ENCODE measurements at places on chromosomes 3 and 15.
A peak's percentile ranks its signal among the peaks of the same experiment; 100 is the strongest.

- DNase-seq = no peak
These were observed 162.2 kb downstream of the PLD1 start for GRCh38 chr3:171648069-171648468.

DNA sequence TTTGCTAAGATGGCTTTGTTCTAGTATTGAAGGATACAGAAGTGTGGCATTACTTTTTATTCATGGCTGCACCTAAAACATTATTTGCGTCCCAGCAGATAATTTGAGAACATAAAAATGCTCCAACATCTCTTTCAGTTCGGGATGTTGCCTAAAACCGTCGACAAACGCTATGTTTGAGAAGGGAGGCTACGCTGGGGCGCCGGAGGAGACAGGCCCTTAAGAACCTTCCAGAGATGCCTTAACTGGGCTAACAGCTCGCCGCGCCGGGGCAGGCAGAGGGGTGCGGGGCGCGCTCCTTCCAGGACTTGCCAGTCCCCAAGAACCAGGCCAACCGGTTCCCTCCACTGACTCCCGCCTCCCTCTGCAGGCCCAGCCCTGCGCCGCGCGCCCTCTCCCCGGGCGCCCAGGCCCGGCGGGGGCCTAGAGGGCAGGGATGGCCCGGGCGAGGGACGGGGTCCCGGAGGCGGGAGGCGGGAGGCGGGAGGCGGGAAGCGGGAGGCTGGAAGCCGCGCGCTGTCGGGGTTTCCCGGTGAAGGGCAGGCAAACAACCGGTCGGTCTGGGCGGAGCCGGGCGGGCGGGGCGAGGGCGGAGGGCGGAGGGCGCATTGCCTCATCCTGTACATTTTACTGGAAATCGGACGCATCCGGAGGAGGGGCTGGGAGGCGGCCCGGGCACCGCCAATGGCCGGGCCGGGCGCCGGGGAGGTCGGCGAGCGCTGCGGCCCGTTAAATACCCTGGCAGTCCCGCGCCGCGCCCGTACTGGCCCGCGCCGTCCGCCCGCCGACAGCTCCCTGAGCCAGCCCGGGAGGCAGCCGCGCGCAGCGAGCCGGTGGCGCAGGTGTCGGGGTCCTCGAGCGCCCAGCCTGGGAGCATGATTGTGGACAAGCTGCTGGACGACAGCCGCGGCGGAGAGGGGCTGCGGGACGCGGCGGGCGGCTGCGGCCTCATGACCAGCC, at the start of gene NFKBIZ:
Gene NFKBIZ (plus strand): TSS at position 761 of the 960 bp plus-strand sequence. CDS start 115 bp downstream, at position 876.
- peak; percentile 97 for DNase-seq

- no peak for DNase-seq
These were observed 6.0 kb downstream of the FAM43A start for GRCh38 chr3:194691481-194692283.

GRCh38 chr3:157572559-157573270, 69.5 kb upstream of the VEPH1 start:
- DNase-seq = no peak

DNA sequence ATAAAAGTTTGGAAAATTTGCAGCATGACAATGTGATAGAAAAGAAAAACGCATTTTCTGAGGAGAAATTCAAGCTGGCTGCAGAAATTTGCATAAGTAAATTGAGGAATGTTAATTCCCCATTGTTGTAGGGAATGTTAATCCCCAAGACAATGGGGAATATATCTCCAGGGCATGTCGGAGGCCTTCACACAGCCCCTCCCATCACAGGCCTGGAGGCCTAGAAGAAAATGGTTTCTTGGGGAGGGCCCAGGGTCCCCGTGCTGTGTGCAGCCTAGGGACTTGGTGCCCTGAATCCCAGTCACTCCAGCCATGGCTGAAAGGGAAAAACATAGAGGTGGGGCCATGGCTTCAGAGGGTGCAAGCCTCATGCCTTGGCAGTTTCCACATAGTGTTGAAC, 101.1 kb downstream of the BOC start:
- no peak for DNase-seq

DNA sequence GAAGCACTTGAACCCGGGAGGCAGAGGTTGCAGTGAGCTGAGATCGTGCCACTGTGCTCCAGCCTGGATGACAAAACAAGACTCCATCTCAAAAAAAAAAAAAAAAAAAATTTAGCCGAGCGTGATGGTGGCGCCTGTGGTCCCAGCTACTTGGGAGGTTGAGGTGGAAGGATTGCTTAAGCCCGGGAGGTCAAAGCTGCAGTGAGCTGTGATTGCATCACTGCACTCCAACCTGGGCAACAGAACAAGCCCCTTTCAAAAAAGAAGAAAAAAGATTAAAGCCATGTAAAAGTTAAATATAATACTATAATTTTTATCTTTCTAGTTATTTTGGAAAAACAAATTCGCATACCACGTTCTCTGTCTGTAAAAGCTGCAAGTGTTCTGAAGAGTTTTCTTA, 61.9 kb upstream of the SKIL start:
- no peak for DNase-seq

- DNase-seq = no peak
These were observed 348.8 kb upstream of the ZNF717 start for GRCh38 chr3:76134166-76134565.

DNA sequence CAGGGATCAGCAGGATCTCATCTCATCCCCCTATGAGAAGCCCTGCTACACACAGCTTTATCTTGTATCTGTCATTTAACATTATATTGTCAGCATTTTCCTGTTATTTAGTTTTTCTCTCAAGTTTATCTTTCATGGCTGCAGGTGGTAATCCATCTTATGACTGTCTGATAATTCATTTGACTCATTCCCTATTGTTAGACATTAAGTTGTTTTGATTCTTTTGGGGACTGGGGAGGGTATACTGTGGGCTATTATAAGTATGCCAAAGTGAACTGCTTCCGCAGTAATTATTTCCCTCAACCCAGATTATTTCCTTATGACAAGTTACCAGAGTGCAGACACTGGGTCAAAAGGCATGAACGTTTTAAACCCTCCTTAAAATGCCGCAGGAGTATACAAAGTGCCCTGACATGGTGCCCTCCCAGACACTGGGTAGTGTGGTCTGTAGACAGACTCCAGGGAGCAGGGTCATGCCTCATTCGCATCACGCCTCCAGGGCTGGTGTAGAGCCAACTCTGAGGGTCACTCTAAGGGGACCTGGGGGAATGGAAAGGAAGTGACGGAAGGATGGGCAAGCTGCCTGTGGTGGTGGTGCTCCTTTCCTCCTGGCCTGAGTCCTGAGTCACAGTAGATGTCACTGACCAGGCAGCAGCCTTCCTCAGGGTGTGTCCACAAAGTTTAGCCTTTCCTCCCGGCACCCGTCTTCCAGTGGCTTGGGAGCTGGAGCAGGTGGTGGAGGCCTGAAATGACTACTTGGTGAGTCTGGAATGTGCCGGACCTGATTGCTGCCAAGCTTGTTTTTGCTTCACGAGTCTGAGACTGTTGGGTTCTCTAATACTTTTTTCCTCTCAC, 11.6 kb downstream of the GPR160 start:
- no peak for DNase-seq

GRCh38 chr3:99562138-99562537, 76.3 kb upstream of the COL8A1 start:
- no peak for DNase-seq

DNA sequence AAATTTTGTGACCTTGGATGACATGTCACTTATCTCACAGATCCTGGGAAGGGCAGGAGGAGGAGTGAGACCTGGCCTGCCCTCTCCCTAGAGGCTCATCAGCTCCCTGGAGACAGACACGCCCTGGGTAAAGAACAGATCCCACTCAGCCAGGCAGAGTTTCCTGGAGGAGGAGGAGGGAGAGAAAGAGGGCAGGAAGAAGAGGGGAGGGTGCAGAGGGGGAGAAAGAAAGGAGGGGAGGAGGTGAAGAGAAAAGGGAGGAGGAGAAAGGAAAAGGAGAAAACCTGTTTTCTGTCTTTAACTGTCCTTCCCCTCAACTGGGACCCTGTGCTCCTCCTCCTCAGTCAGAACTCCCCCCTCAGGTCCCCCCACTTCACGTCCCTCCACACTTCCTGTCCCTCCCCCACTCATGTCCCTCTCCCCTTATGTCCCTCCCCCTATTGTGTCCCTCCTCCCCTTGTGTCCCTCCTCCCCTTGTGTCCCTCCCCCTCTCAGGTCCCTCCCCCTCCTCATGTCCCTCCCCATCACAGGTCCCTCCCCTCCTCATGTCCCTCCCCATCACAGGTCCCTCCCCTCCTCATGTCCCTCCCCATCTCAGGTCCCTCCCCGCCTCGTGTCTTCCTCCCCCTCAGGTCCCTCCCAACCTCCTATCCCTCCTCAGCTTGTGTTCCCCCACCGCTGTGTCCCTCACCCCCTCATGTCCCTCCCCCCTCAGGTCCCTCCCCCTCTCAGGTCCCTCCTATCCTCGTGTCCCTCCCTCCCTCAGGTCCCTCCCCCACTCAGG, 52.3 kb upstream of the CGNL1 start:
- no peak for DNase-seq

DNA sequence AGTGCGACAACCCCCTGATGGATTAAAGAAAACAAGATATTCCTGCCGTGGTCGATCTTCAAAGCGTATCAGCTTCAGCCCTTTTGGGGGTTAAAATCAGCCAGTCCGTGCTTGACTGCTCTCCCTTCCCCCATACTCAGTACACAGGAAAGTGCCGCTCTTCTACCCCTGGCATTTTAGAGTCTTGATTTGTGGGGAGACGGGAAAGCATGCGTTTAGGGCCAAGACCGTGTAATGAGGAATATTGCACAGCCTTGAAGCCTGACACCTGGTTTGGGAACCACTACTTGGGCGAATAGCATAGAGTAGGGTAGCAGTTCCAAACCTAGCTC, 540 bp upstream of the EDC3 start:
- DNase-seq = no peak

GRCh38 chr3:169255511-169255910, 408.0 kb downstream of the MECOM start:
- DNase-seq = no peak

- no peak for DNase-seq
These were observed 173.4 kb downstream of the MCTP2 start for GRCh38 chr15:94404733-94405283.

DNA sequence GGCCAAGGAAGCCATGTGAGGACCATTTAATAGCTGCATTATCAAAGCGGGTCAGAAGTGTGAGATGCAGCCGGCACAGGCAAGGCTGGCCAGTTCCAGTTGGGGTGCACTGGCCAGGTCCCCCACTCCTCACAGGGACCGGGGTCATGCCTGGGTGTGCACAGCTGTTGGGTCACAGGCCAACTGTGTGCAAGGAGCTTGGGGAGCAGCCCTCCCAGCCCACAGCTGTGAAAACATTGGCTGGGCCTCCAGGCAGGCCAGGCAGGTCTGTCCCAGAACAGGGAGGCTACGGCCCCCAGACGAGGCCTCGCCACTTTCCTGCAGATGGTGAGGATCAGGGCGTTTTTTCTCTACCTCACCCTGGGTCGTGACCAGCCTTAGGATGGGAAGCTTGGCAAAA, 521.0 kb downstream of the NTRK3 start:
- no peak for DNase-seq

DNA sequence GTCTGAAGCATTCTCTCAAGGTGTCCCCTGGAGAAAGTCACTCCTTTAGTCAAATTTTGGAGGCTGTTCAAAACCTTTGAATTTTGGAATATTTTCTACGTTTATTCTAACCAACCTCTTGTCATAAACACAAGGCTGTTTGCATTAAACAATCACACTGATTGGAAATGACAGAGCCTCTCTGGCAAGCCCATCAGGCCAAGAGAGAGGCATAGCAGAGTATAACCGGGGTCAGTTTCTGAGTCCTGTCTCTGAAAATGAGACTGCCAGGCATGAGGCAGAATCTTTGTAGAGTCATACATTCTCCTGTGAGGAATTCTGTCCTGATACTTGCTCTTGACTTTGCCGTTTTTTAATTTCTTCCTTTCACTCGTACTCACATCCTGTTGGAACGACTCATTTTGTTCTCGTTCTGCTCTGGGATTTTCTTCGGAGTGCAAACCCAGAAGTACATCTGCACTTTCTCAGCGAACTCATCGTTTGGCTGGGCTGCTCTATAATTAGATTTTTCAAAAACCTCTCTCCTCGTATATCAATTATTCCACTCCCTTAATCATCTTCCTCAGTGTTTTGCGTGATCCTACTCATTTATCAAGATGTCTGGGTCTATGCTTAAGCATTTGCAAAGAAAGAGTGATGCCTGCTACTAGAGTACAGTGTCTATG, 114.2 kb downstream of the AGBL1 start:
- no peak for DNase-seq

DNA sequence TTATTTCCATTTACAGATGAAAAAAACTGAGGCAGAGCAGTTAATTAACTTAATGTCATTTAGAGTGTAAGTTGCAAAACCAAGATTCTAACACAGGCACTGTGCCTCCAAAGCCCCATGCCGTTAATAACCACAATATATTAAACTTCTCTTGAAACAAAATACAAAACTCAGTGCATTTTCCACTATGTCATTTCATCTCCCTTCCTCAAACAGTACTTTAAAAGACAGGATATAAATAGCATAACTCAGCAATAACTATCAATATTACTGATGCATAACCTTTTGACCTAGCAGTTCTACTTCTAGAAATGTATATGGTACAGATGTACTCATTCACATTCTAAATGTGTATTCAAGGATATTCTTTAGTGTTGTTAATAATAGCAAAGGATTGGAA, 5.1 kb upstream of the TASOR start:
- DNase-seq = no peak

DNA sequence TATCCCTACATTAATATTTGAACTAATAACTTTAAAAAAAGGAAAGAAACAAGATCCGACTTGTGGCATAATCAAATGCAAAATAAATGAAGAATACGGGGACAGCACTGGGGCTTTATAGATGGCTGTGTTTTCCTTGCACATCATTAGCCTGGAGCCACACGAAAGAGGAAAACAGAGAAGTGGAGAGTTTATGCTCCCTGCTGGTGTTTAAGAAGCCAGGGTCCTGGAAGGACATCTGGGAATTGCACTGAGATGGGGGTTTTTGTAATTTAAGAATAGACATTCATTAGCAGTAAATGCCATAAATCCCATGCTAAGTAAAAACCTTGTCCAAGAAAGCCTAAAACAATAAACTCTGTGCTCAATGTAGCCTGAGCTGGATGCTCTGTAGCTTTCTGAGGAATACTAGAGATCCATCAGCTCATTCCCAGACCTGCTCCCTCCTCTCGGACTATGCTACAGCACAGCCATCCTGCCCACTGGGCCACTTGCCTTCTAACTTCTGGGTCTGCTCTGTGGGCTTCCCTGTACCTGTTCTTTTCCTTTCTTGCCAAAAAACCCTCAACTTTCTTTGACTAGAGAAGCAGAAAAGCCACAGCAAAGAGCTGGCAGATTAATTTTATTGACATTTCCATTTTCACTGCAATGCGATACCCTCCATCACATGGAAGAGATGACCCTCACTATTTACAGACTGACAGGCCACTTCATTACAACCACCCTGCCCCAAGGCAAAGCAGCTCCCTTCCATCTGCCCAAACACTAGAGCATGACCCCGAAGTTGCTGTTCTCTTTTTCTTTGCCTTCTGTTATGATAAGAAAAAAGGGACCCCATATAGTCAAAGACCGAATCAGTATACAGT, 62.3 kb downstream of the MEIS2 start:
- no peak for DNase-seq

- DNase-seq = no peak
These were observed 6.6 kb upstream of the ATP10A start for GRCh38 chr15:25869701-25870100.

GRCh38 chr15:66841953-66842681, 140.1 kb downstream of the SMAD6 start:
- peak; percentile 98 for DNase-seq

- DNase-seq = no peak
These were observed 409.6 kb downstream of the NSUN3 start for GRCh38 chr3:94472511-94472910.

GRCh38 chr3:37662785-37663184, 198.9 kb upstream of the CTDSPL start:
- no peak for DNase-seq

Data from osteocyte (in vitro differentiated cells).